Activated CD4-positive, alpha-beta memory T cell treated with anti-CD3 and anti-CD28 coated beads, Interleukin-2, amount 10 ng/mL, durations not matched to agents 7 days and 5 days (primary cell): ENCODE measurements at places on chromosomes 6 and 20. TPM values are rescaled to one million over a fixed set of nuclear protein-coding genes. Genes with fewer than 3 reads are reported as not detected.

The TIAM2 gene
- total RNA-seq, result 8.3 TPM

The WFDC5 gene
- 0.63 TPM for total RNA-seq

The EDEM2 gene
- total RNA-seq, result 30.5 TPM

The COL20A1 gene
- not detected for total RNA-seq

The THBD gene
- total RNA-seq, result not detected

The TRERF1 gene
- total RNA-seq, result 18.2 TPM

The HLA-DQA2 gene
- total RNA-seq, result not detected

The LCA5 gene
- total RNA-seq, result 0.10 TPM

The MRAP2 gene
- not detected for total RNA-seq

The COL9A3 gene
- not detected for total RNA-seq
